H4 (cell line): ENCODE measurements at places on chromosomes 7 and 10. TPM values are rescaled to one million over a fixed set of nuclear protein-coding genes. Genes with fewer than 3 reads are reported as not detected.
A peak's percentile ranks its signal among the peaks of the same experiment; 100 is the strongest.

DNA sequence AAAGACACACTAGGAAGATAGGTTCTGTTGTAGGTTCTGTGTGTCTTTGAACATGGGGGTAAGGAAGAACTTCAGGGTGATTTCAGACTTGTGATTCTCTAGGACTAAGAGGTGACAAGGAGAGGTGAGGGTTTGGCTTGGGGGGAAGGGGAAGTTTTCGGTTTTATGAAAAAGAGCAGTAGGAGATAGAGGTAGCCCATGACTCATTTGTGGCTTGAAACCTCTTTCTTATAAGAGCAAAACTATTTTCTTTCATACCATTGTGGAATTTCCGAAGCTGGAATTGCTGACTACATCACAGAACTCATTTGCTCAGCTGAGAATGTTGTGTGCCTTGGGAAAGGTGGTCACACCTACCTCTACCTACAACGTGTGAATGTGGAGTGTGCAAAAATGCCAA is 39.6 kb upstream of the IKZF1 start:
- no peak for DNase-seq

GRCh38 chr10:105534086-105534485 is 893.0 kb downstream of the SORCS3 start:
- no peak for DNase-seq

GRCh38 chr7:153641199-153641598 is 411.0 kb upstream of the DPP6 start:
- DNase-seq, result no peak

- no peak for DNase-seq
These were observed 34.7 kb downstream of the FBXW4 start for GRCh38 chr10:101660256-101660655.

GRCh38 chr10:132519382-132520176 is 18.0 kb upstream of the INPP5A start:
- DNase-seq, result no peak

DNA sequence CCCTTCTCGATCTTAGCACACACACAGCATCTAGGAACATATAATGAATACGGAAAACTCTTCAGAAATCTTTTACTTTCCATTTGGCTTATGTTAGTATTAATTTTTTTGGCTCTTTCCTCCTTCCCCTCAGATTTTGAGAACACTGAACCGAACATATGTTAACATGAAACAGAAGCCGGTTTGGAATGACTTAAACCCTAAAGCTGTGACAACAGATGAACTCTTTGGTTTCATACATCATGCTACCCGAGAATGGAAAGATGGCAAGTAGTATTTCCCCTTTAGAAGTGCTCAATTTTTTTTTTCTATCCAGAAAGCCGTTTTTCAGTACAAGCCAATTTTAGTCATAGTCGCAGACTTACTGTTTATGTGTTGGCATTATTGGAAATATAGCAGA is 164.7 kb downstream of the DNAH11 start:
- DNase-seq, result no peak

DNA sequence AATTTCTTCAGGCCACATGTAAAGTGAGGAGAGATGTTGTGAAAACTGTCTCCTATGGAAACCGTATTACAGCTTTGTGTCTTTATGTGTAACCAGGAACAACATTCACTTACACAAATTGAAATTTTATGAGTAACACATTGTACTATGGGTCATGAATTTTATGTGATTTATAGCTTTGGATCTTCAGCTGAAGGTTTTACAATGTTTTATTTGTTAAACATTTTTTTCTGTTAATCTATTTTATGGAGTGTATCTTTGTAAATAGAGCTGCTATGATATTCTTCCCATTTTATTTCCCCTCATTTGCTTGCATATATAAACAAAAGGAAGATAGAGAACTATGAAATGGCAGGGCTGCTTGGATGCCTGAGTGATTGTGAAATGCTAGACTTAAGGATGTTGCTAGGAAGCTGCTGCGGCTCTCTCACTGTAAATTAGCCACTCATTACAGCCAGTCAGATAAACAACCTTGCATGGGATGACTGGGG is 104.5 kb upstream of the PCLO start:
- peak; percentile 74 for DNase-seq

CHST15 gene
- total RNA-seq, result 4.0 and 6.8 TPM in 2 replicates

CYP3A7 gene
- total RNA-seq, result not detected in 2 replicates

PYROXD2 gene
- 3.4 and 4.2 TPM in 2 replicates for total RNA-seq

KMT2E gene
- total RNA-seq, result 19.4 and 38.2 TPM in 2 replicates

HOXA7 gene
- total RNA-seq, result 2.0 and 2.2 TPM in 2 replicates

UNCX gene
- total RNA-seq, result not detected in 2 replicates

AHR gene
- total RNA-seq, result 234 and 274 TPM in 2 replicates
